ENCODE measurements at places on chromosomes 3 and 15.

DNA sequence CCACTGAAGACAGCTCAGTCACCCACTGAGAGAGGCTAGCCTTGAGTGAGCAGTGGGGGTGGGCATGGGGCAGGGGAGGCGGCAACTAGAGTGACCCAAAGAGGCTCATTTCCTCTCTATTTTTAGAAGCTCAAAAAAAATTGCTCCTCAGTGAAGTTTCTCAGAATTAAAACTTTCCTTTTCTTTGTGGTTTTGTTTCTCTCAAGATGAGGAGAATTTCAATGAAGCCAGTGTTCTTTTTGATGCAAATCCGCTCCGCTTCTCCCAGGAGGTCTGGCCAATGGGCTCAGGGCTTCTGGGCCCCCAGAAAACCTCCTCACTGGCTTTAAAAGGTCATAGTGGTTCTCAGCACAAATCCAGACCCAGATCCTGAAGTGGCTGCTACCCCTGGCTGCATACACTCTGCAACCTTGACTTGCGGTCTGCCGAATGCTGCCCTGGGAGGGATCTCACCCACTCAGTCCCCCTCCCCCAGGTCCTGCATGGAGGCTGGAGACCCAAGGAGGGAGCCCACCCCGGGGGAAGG is at the start of gene ACSBG1:
TSS of gene ACSBG1 (minus strand) at position 51 of the 526 bp plus-strand sequence. CDS start 64 bp downstream, outside the sequence.
- no peak for DNase-seq
- no peak within 1 kb of the TSS for H3K4me3 ChIP-seq
- H3K4me1 ChIP-seq, result no peaks in the 10 kb centered on the region

- no peak overlapping the region for H3K27ac ChIP-seq
- no peaks in the 10 kb centered on the region for H3K4me1 ChIP-seq
- no peaks in the 10 kb centered on the region for H3K27me3 ChIP-seq
- H3K4me3 ChIP-seq, result no peak overlapping the region
Observed at GRCh38 chr3:161273589-161274218, 52.6 kb downstream of the NMD3 start.

DNA sequence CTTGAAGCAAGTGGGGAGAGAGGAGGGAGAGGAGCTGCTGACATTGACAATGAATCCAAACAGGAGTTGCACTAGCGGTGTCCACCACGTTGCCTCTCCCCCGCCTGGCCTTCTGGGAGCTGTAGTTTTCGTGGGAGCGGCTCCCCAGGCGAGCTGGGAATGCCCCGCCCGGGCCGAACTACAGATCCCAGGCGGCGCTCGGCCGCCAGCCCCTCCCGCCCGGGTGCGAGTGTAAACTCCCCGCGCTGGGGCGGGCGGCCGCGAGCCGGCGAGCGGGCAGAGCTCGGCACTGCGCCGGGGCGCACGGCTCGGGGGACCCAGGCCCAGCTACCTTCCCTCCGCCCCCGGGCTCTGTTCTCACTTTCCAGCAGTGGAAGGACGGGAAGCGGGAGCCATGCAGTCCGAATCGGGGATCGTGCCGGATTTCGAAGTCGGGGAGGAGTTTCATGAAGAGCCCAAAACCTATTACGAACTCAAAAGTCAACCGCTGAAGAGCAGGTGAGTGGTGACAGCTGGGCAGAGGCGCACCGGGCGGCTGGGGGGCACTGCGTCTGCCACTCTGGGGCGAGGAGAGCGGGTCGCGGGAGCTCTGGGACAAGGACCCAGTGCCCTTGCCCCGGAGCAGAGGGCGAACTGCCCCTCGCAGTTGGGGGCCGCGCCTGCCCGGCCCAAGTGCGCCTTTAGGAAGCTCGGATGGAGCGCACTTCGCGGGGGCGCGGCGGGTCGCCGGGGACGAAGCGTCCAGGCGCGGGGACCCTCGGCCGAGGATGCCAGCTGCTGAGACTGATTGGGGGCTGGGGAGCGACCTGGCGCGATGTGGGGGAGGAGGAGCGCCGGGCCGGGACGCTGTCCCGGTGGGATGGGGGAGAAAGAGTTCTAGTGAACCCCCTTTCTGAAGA is at the start of gene MITF:
TSS of gene MITF (plus strand) at position 261 of the 899 bp plus-strand sequence. CDS start at position 395, 134 bp downstream.
- peak within 1 kb of the TSS; percentile 96 for H3K27ac ChIP-seq
- peak within 1 kb of the TSS; percentile 95 for H3K4me3 ChIP-seq
- peak; percentile 98 for DNase-seq
- H3K27me3 ChIP-seq, result peaks cover under 1% of the 10 kb centered on the region
- peaks cover 30% of the 10 kb centered on the region for H3K4me1 ChIP-seq

DNA sequence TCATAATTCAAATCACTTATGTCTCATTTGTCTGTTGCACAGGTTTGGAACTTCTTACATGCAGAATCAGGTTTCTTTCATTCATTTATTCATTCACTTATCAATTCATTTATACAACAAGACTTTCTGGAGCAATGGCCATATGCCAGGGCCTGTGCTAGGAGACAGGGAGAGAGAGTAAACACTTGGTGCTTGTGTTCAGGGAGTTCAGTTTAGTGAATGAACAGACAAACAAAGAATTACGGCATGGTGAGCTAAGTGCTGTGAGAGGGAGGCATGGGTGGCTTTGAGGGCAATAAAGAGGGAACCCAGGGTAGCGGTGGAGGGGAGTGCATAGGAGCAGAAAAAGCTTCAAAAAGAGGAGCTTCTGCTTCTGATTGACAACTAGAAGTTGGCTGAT is 8.5 kb upstream of the IREB2 start:
- H3K4me3 ChIP-seq, result no peak overlapping the region
- no peaks in the 10 kb centered on the region for H3K36me3 ChIP-seq
- peaks cover 4% of the 10 kb centered on the region for H3K27me3 ChIP-seq
- H3K4me1 ChIP-seq, result no peaks in the 10 kb centered on the region

DNA sequence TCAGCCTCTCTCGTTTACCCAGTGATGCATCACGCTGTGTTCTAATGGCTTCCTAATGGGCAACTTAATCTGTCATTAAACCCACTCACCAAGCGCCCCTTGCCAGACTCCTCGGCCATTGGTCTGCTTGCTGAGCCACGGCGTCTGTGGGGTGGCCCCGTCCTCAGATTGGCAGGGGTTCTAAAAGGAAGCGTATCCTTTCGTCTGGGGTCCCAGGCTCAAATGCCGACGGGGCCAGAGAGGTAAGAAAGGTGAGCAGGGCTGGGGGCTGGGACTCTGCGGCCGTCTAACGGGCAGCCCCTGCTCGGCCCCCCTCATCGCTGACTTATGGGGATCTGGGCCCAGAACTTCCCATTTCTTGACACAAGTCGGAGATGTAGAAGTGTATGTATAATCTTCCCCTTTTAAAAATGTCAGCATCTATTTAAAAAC is 315.1 kb upstream of the PROK2 start:
- peaks cover 45% of the 10 kb centered on the region for H3K27me3 ChIP-seq
- DNase-seq, result peak; percentile 24
- peak overlapping the region; percentile 31 for H3K4me3 ChIP-seq
- H3K36me3 ChIP-seq, result no peaks in the 10 kb centered on the region
- no peak overlapping the region for H3K27ac ChIP-seq

DNA sequence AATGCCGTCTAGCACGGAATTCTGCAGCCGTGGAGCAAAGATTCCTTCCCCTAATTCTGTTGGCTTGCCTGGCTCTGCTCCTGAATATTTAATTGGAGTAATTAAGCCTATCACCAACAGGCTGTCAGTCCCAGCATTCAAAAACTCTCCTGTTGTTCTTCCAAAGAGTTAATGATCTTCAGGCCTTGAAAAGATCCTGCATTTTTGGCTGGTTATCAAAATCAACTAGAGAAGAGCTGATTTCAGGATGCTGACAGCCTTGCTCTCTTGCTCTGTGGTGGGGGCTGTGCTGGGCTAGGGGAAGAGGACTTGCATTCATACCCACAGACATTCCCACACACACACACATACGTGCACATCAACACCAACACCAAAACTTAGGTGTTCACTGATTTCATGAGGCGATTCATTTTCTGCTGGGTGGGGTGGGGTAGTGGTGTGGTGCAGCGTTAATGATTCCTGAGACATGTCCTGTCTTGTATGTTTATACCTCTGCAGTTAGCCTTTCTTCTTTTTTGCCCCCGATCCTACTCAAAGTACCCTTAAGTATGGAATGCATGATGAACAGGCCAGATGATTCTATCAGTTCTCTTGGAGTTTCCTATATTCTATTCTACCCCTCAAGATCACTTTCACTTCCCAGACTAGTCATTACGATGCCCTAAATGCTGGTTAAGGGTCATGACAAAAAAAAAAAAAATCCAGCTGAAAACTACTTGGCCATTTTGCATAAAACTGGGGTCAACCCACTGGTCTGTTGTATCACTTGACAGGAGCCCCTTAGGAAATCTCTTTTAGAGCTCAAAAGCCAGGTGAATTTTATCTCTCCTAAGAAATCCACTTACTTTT is 42.3 kb downstream of the CPN2 start:
- H3K27me3 ChIP-seq, result no peaks in the 10 kb centered on the region
- no peak overlapping the region for H3K27ac ChIP-seq
- no peak for DNase-seq
- H3K4me1 ChIP-seq, result peaks cover 45% of the 10 kb centered on the region

DNA sequence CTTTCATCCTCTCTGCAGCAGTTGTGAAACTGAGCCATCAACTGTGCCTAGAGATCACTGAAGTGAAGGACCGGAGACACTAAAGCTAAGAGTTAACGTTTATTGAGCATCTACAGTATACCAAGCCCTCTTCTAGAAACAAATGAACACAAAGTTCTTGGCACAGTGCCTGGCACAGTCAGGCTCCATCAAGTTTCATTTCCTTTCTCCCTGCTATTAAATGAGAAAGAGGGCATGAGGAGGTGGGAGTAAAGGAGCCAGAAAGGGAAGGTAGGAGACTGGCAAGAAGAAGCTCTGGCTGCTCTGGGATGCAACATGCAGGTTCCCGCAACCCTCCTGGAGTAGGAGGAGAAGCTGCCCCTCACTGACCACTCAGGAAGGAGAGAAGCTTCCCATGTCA is 30.6 kb downstream of the CYP19A1 start:
- peak; percentile 35 for DNase-seq
- no peak overlapping the region for H3K4me3 ChIP-seq
- no peaks in the 10 kb centered on the region for H3K27me3 ChIP-seq
- H3K36me3 ChIP-seq, result no peaks in the 10 kb centered on the region

- no peak overlapping the region for H3K4me3 ChIP-seq
- H3K27ac ChIP-seq, result no peak overlapping the region
- no peaks in the 10 kb centered on the region for H3K36me3 ChIP-seq
- no peak for DNase-seq
- H3K4me1 ChIP-seq, result peaks cover 11% of the 10 kb centered on the region
Observed at GRCh38 chr3:31848163-31848818, 132.8 kb downstream of the OSBPL10 start.

GRCh38 chr3:30318110-30318509 is 288.3 kb upstream of the TGFBR2 start:
- H3K4me3 ChIP-seq, result no peak overlapping the region
- no peak overlapping the region for H3K27ac ChIP-seq
- no peak for DNase-seq
- H3K27me3 ChIP-seq, result no peaks in the 10 kb centered on the region

GRCh38 chr15:31214864-31215489 is 111.7 kb upstream of the KLF13 start:
- DNase-seq, result peak; percentile 82
- no peaks in the 10 kb centered on the region for H3K27me3 ChIP-seq
- no peaks in the 10 kb centered on the region for H3K36me3 ChIP-seq
- H3K4me3 ChIP-seq, result no peak overlapping the region

DNA sequence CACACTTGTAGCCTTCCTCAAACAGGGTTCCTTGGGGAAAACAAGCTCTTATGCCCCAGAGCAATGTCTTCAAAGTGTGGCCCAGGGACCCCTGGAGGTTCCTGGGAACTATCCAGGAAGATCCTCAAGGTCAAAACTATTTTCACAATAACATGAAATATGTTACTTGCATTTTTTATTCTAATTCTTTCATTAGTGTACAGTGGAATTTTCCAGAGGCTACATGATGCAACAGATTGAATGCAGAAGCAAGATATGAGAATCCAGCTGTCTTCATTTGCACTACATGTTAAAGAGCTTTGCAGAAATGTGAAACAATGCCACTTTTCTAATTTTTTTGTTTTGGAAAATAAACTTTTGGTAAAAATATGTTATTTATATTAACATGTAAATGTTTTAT is 190.9 kb downstream of the SLC9A9 start:
- H3K36me3 ChIP-seq, result no peaks in the 10 kb centered on the region
- no peaks in the 10 kb centered on the region for H3K4me1 ChIP-seq
- no peak overlapping the region for H3K27ac ChIP-seq
- H3K27me3 ChIP-seq, result no peaks in the 10 kb centered on the region
- H3K4me3 ChIP-seq, result no peak overlapping the region

- H3K4me3 ChIP-seq, result no peak overlapping the region
- H3K27me3 ChIP-seq, result no peaks in the 10 kb centered on the region
- H3K27ac ChIP-seq, result no peak overlapping the region
- peaks cover 12% of the 10 kb centered on the region for H3K4me1 ChIP-seq
Observed at GRCh38 chr15:78016860-78017259, 60.7 kb downstream of the TBC1D2B start.

DNA sequence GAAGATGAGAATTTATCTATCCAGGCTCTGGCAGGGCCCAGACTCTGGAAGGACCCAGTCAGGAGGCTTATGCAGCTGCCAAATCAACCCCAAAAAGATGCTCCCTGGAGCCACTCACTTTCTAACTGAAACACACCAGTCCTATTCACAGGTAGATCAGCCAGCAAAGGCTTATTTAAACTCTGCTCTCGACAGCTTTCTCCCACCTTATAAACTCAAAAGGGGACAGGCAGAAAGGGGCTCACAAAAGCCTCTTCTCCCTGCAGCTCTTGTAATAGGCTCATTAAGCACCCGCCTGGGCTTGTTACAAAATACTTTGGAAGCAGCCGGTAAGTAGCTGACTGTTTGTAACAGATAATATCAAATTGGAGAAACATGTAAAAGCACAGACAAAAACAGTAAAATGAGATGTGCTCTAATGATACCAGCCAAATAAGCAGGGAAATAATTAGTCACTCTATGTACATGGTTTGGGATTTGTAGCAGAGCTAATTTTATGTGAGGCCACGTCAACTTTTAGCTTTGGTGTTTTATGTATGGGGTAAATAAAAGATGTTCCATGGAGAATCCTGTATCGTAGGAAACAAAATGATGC is 213.8 kb downstream of the NR2F2 start:
- H3K4me1 ChIP-seq, result peaks cover 5% of the 10 kb centered on the region
- no peak overlapping the region for H3K27ac ChIP-seq
- no peaks in the 10 kb centered on the region for H3K36me3 ChIP-seq
- no peak for DNase-seq
- H3K27me3 ChIP-seq, result no peaks in the 10 kb centered on the region
- no peak overlapping the region for H3K4me3 ChIP-seq

- no peak for DNase-seq
- no peaks in the 10 kb centered on the region for H3K4me1 ChIP-seq
- no peaks in the 10 kb centered on the region for H3K27me3 ChIP-seq
- H3K4me3 ChIP-seq, result no peak overlapping the region
- H3K27ac ChIP-seq, result no peak overlapping the region
- no peaks in the 10 kb centered on the region for H3K36me3 ChIP-seq
Observed at GRCh38 chr3:175988401-175988800, 1129.3 kb downstream of the NAALADL2 start.

GRCh38 chr15:92809880-92810361 is 90.2 kb upstream of the CHD2 start:
- H3K27ac ChIP-seq, result peak overlapping the region; percentile 95
- peaks cover 21% of the 10 kb centered on the region for H3K4me1 ChIP-seq
- peak; percentile 69 for DNase-seq
- peak overlapping the region; percentile 44 for H3K4me3 ChIP-seq
- no peaks in the 10 kb centered on the region for H3K27me3 ChIP-seq

Measured in cardiac muscle cell (in vitro differentiated cells and primary cell).